ENCODE measurements at places on chromosomes 4 and X. TPM values are rescaled to one million over a fixed set of nuclear protein-coding genes. Genes with fewer than 3 reads are reported as not detected.

The CACNA1F gene
- total RNA-seq: 0.31 TPM

The NPY5R gene
- total RNA-seq: not detected

The MAOA gene
- total RNA-seq: 0.31 TPM

The NPY1R gene
- total RNA-seq: not detected

The TRO gene
- total RNA-seq: 0.73 TPM

The STARD8 gene
- total RNA-seq: 2.0 TPM

The LAS1L gene
- 20.3 TPM for total RNA-seq

The GPRASP2 gene
- 1.8 TPM for total RNA-seq

The ELF4 gene
- 52.1 TPM for total RNA-seq

The EDA2R gene
- total RNA-seq: 0.10 TPM

The USP17L19 gene
- not detected for total RNA-seq

The USP27X gene
- total RNA-seq: 2.8 TPM

The APEX2 gene
- 4.4 TPM for total RNA-seq

Data from mononuclear cell (primary cell).